Activated CD4-positive, alpha-beta T cell treated with anti-CD3 and anti-CD28 coated beads for 24 hours (primary cell): ENCODE measurements at places on chromosomes 2 and 18.

- no peak for DNase-seq
These were observed 188.7 kb downstream of the ANKRD44 start for GRCh38 chr2:197121756-197122385.

DNA sequence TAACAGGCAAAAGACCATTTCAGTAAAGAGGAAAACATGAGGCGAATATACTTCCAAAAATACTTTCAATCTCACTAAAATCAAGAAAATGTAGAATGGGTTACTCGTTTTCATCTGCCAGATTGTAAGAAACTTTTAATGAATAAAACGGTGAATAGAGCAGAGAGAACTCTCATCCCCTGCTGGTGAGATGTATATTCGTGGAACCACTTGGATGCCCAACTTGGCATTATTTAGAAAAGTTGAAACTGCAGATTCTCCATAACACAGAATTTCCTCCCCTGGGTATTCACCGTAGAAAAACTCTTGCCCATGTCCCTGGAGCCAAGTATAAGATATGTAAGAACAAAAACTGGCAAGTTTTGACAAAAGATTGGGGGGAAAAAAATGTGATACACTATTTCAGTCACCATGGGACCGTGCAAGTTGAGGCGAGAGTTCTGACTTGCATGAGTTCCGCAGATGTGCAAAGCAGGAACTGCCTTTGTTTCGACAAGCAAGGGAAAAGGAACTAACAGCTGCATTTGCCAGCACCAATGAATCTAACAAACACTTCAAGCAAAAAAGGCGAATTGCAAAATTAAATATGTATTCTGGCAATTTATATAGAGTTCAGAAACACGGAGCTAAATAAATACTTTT lies 14.8 kb downstream of the TIMM21 start:
- DNase-seq: no peak

- DNase-seq: no peak
These were observed 171.5 kb upstream of the FHL2 start for GRCh38 chr2:105570326-105570725.

GRCh38 chr2:9693646-9694045 lies 62.8 kb upstream of the YWHAQ start:
- no peak for DNase-seq

- no peak for DNase-seq
These were observed 126.6 kb downstream of the UBE2E3 start for GRCh38 chr2:181106789-181107627.

GRCh38 chr2:142892715-142893114 lies 15.3 kb downstream of the KYNU start:
- no peak for DNase-seq

DNA sequence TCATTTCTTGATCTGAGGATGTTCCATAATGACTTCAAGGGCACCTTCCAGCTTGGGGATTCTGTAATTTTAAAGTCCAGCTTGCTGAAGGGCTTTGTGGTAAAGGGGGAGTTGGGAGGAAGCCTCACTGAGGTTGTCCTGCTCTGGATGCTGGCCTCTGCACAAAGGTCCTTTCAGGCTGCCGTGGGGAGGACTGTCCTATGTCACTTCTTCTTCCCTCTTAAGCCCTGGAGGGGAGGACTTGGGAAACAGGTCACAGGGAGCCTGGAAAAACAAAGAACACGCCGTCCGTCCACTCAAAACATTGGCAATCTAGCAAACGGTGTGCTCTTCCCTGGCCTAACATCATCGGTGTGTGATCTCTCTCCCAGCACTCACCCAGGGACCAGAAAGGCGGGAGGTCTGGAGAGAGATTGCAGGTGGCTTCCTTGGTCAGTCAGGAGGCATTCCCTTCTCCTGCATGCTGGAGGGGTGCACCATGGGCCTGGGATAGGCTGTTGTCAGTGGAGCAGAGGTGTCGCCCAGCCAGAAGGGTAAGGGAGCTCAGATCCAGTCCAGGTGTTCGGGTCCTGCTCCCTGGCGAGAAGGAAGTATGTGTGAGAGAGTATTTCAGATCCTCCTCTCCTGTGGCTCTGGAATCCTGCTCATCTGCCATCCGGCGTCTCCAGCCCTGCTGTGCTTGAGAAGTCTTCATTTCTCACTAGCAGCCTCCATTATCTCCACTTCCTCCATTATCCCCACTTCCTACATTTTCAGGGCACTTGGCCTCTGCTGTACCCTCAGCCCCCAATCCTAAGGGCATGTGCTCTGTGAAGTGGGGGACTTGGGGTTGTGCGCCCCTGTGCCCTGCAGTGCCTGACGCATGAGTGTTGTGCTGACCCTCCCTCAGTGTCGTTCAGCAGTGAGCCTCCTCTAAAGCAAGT lies 20.1 kb downstream of the ASAP2 start:
- no peak for DNase-seq

DNA sequence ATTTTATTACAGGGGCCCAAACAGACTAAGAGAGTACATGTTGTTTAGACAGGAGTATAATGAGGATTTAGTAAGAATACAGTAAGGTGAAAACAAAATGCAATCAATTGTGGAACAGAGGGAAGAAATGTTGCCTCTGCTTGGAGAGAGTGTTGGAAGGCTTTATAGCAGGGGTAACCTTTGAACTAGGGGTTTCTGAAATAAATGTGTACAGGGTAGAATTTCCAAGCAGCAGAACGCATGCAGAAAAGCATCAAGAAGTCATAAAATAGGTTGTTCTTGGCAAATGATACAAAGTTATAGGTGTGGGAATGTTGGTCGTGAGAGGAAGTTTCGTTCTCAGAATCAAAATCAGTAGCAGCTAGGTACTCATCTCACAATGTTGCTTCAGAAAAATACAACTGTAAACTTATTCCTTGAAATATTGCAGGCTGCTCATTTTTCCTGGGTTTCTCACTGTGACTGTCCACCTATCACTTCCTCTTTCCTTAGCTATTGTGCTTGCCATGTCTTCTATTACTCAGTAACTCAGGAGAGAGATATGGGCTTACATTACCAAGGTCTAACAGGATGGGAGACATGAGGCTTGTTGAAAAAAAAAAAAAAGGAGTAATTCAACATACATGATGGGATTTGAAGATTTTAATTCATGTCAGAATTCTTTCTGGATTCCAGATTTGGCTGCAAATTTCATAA lies 17.1 kb upstream of the HNMT start:
- no peak for DNase-seq

- no peak for DNase-seq
These were observed 1.9 kb downstream of the CLK1 start for GRCh38 chr2:200862532-200863000.

- DNase-seq: no peak
These were observed 48.8 kb upstream of the ZDBF2 start for GRCh38 chr2:206225435-206226232.

DNA sequence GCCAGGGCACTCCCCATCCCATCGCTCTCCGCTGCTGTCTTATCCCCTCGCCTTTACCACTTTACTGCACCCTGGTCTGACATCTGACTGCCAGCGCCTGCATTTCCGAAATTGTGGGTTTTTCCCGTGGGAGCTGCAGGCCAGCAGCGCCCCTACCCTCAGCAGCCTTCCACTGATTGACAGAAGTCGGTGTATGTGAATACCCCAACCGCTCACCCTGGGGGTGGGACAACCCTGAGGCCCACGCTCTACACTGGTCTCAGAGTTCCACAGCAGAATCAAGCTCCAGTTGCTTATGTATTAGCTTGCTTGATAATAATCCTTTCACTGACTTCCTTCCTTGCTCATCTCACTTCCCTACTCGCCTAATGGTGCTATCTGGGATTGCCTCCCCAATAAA lies 62.0 kb downstream of the POLE4 start:
- DNase-seq: no peak

- no peak for DNase-seq
These were observed 39.8 kb downstream of the SPRED2 start for GRCh38 chr2:65392609-65393008.

DNA sequence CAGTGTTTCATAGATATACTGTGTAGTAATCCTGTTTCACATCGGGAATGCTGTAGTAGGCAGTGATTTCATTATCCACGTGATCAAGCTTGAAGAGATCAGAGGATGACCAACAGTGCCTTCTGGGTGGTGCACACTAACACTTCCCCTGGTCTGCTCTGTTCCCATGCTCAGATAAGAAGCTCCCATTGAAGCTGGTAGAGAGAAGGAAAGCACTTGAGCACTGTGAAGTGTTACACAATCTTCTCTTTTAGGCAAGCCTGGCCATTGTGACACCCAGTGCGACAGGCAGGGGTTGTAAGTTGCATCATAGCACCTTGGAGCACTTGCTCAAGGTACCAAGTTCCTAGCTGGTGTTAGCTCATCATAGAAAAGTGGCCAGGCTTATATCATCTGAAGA lies 30.6 kb upstream of the GPD2 start:
- DNase-seq: no peak

DNA sequence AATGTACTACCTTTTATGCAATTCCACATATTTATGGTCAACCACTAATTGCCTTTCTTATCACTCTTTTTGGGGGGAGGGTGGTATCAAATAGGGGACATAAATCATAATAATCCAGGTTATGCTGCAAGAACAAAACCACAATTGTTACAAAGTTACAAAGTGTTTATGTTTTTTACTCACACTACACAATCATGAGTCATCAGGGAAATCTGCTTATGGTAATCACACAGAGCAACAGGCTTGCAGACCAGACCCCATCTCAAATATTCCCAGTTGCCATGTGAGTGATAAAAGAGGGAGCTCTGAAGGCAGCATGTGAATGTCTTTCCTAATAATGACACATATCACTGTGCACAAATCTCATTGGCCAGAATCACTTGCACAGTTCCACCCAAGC lies 304.7 kb upstream of the TMEFF2 start:
- no peak for DNase-seq

DNA sequence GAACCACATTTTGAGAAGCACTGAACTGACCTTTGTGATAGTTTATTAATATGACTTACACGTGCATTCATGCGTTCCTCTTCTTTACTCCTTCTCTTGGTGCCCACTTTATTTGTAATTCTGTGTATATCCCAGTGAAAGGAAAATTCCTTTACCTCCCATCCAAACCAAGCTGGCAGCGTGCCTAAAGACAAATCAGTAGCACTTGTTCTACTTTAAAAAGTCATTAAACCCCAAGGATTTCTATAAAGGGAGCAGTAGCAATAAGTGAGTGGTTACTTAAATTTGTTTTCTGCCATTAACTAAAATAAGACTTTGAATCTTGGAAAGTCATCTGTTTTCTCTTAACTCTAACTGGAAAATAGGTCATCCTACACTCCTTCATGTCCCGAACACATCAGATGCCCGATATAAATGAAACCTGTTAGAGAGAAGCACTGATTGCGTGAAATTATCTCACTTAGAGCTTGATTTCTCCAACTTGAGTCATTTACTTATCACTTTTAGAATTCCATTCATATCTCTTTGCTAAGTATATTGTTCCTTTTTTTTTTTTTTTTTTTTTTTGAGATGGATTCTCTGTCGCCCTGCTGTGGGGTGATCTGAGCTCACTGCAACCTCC lies 10.7 kb downstream of the PIK3C3 start:
- no peak for DNase-seq

DNA sequence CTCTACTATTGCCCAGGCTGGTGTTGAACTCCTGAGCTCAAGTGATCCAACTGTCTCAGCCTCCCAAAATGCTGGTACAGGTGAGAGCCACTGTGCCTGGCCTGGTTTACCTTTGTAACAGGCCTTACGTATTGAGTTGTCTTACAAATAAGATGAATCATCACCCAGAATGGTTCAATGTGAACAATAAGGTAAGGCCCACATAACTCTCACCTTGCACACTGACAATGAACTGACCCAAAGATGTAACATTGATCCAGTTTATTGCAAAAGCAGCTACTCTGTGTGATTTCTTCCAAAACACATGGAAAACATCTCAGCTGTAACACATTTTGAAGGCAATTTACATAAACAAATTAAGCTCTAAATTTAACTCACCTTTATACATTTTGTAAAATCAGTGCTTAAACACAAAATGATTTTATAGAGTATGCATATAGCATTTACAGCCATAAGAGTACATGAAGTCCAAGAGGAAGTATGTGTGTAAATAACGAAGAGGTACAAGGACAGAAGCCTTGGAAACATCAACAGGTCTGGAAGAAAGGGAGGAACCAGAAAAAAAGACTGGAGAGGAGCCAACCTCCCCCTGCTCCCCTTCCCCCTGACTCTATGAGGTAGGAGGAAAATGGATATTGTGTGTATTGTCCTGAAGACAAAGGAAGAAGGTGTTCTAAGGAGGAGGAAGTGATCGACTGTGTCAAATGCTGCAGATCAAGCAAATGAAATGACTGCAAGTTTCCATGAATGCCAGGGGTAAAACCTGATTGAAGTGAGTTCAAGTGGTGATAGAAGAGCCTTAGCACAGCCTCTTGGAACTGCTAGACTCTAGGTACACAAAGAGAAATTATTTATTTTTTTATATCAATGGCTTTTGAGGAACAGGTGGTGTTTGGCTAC lies 5.6 kb upstream of the WDFY1 start:
- no peak for DNase-seq

- no peak for DNase-seq
These were observed 203.6 kb upstream of the GALNT5 start for GRCh38 chr2:157053876-157054275.

- no peak for DNase-seq
These were observed 14.5 kb upstream of the KIF1A start for GRCh38 chr2:240834377-240834975.

GRCh38 chr18:25230658-25231326 lies 121.2 kb downstream of the ZNF521 start:
- no peak for DNase-seq

- no peak for DNase-seq
These were observed 1807.0 kb downstream of the SUCLG1 start for GRCh38 chr2:82652117-82652516.

- no peak for DNase-seq
These were observed 9.8 kb downstream of the GATA6 start for GRCh38 chr18:22179174-22179573.

GRCh38 chr2:224024270-224024669 lies 14.8 kb downstream of the SERPINE2 start:
- DNase-seq: no peak

GRCh38 chr2:10195278-10196109 lies 73.0 kb downstream of the RRM2 start:
- no peak for DNase-seq

- DNase-seq: no peak
These were observed 53.7 kb upstream of the ZNF396 start for GRCh38 chr18:35430721-35431373.

GRCh38 chr2:176466918-176467452 lies 197.7 kb downstream of the MTX2 start:
- no peak for DNase-seq

DNA sequence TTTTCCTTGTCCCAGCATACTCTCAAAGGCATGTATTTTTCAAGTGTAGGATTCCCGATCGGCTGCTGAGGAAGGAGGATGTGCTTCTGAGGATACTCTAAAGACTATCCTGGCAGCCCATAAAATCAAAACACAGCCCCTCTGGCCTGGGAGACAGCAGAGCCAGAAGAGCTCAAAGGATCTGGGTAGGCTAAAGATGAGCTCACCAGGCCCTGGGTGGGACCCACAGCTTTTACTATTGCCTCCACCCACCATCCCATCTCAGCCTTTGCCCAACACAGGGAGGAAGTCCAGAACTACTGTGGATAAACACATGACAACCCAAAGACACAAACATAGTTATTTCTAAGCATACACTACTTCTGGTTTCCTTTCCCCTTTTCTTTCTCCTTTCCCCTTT lies 79.1 kb upstream of the ZFP36L2 start:
- no peak for DNase-seq
